SJSA1 (cell line): ENCODE measurements at places on chromosomes 12 and 14. TPM values are rescaled to one million over a fixed set of nuclear protein-coding genes. Genes with fewer than 3 reads are reported as not detected.

- no peak overlapping the region for H3K27ac ChIP-seq
- DNase-seq: no peak
- H3K4me3 ChIP-seq: no peak overlapping the region
- H3K4me1 ChIP-seq: no peaks in the 10 kb centered on the region
- H3K27me3 ChIP-seq: no peaks in the 10 kb centered on the region
- no peaks in the 10 kb centered on the region for H3K36me3 ChIP-seq
These were observed 7.6 kb downstream of the TSPAN9 start for GRCh38 chr12:3084742-3085141.

OVCH1 gene
- total RNA-seq: not detected in 2 replicates

DNA sequence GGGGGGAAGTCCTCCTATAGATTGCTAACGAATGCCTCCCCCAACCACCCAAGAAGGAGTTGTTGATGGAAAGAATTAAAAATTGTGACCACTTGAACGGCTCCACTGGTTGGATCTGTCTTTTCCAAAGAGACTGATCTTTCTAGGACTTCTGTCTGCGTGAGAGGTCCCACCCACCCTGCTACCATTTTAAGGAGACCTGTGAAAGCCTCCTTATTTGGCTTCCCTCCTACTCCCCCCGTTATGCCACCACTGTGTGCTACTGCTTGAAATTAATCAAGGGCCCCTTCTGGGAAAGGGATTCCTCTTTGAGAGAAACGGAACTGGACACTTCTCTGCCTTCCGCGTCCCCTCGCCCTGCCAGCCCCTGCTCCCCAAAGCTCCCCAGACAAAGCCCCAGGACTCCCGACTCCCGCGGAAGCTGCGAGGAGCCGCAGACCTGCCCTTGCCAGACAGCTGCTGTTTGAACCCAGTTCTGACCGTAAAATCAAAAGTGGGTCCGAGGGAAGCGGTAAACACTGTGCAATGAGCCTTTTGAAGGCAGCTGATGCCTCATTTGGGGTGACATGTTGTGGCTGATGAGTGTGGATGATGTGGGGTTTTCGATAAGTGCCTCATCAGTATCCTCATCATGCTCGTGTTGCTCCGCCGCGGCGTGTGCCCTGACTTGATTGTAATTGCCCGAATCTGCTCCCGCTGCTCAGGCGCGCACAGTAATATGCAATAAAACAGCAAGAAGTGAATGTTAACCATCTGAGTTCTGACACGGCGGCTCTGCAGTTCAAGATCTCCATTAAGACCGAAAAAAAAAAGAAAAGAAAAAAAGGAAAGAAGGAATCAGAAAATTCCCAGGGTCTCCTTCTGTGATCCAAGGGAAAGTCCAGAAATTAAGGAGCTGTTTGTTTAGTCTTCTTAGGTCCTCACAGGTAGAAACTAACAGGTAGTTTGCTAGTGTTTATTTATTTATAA is 48.2 kb downstream of the MBIP start:
- H3K4me3 ChIP-seq: no peak overlapping the region
- H3K27me3 ChIP-seq: peaks cover 29% of the 10 kb centered on the region
- H3K36me3 ChIP-seq: no peaks in the 10 kb centered on the region
- no peak for DNase-seq
- H3K4me1 ChIP-seq: no peaks in the 10 kb centered on the region
- H3K27ac ChIP-seq: no peak overlapping the region

ZC2HC1C gene
- total RNA-seq: 0.34 and 5.5 TPM in 2 replicates

DNA sequence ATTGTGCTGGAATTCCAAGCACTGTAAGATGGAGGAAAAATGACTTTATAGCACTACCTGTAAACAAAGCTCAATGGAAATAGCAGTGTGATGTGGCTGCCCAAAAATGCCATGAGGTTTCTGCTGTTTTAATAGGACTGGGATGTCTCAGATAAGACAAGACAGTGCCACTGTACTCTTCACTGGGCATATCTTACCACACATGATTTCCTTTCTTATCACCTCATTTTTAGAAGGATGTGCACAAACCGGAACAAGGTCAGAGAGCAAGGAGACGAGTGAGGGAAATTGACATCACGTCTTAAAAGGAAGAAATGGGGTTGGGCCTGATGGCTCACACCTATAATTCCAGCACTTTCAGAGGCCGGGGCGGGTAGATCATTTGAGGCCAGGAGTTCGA is 38.4 kb upstream of the FGD4 start:
- H3K27ac ChIP-seq: no peak overlapping the region
- H3K4me1 ChIP-seq: peaks cover 5% of the 10 kb centered on the region; the same call in 1 of the 2 replicates
- DNase-seq: no peak
- no peaks in the 10 kb centered on the region for H3K27me3 ChIP-seq

GDF3 gene
- total RNA-seq: not detected in 2 replicates

PHETA1 gene
- total RNA-seq: 1.8 and 8.5 TPM in 2 replicates
